ENCODE measurements at places on chromosomes 1 and 21.
A peak's percentile ranks its signal among the peaks of the same experiment; 100 is the strongest.

DNA sequence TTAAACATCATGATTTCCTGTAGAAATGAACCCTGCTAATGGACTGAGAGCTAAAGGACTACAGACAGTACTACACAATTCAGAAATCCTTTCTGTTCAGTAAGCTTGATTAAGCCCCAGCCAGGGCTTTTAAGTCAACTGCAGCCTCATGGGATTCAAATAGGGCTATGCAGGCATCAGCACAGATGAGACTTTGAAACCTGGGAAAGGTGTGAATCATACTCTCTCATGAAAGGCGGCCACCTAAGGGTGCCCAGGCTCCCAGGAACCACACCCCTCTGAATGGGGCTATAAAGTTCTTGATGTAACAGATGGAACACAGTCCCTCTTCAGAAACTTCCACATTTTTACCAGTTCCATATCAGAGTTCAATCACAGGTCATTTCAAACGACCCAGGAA lies 7.6 kb downstream of the SIPA1L2 start:
- DNase-seq, result no peak

GRCh38 chr1:5140136-5140535 lies 485.7 kb downstream of the AJAP1 start:
- DNase-seq, result no peak

- peak; percentile 2 for DNase-seq
These were observed 27.2 kb upstream of the MAN1A2 start for GRCh38 chr1:117339866-117340700.

DNA sequence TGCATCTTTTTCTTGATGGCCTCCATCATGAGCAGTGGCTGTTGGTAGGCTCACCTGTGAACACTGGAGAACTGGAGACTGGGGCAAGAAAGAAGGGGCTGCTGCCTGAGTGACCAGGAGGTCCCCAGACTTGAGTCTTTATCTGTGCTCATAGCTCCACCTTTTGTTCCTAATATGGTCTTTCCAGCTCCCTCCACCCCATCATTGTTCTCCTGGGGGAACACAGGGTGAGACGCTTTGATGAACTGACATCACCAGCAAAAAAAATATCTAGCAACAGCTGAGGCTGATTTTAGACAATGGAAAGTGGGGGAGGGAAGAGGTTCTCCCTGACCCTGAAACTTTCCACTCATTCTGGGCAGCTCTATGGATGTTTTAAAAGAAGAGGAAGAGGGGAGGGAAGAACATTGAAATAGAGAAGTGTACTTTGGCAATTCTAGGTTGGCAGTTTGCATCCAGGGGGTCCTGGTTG lies at the start of gene TPM3:
TSS of gene TPM3 (minus strand) at position 111 of the 472 bp plus-strand sequence. CDS start at position 29, 82 bp downstream.
- DNase-seq, result no peak

GRCh38 chr1:52474807-52475206 lies 70.4 kb downstream of the PRPF38A start:
- DNase-seq, result no peak

DNA sequence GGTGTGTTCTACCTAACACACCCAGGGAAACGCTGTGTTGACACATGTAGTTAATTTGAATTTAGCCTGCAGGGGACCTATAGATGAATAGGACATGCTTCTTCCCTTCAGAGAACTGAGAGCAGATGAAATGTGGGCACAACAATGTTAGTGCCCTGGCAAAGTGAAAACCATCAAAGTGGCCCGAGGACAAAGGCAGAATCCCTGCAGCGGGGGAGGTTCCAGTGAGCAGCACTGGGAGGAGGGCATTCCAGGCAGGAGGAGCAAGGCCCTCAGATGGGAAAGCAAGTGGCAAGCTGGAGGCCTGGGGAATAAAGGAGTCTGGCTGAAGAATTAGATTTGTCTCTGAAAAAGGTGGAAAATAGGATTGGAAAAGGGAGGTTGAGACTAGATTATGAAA lies 37.2 kb downstream of the C1orf94 start:
- DNase-seq, result no peak

GRCh38 chr1:38029685-38030511 lies 16.7 kb downstream of the POU3F1 start:
- peak; percentile 87 for DNase-seq

- no peak for DNase-seq
These were observed 158.5 kb upstream of the FGGY start for GRCh38 chr1:59138402-59138801.

DNA sequence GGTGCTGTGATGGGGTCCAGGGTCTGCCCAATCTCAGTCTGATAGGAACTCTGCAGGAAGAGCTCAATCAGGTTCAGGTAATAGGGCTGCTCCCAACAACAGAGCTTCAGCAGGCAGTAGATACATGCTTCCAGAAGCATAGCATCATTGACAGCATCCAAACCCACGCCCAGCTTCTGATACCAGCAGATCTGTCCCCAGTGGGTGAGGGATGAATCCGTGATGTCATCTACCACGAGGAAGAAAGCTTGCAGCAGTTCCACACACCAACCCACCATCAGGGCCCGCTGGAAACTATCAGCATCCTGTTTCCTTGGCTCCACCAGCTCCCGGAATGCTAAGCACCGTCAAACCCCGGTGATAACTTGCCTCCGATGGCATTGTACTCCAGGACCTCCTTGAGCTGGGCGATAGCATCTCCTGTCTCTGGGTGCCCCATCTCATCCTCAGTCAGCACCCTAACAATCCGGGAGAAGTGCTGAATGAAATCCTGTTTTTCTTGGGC lies 14.7 kb downstream of the NEK2 start:
- DNase-seq, result no peak

GRCh38 chr1:64171797-64172281 lies 31.6 kb upstream of the UBE2U start:
- no peak for DNase-seq

- no peak for DNase-seq
These were observed 136.1 kb upstream of the JUN start for GRCh38 chr1:58919959-58920321.

DNA sequence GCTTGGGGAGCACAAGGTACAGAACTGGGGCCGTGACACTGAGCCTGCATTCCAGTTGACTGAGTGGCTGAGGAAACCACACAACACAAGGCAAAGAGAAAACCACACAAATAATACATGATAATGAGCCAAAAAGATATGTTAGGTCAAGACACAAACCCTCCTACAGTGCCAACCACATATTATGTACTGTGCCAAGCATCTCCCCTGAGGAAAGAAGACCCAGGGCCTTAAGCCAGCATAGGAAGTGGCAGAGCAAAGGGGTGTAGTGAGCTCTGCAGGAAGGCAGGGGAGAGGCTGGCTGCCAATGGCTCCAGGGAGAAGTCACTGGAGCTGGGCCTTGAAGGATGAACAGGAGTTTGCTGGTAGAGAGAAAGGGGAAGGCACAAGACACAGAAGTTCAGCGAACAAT lies 28.2 kb downstream of the CTNNBIP1 start:
- DNase-seq, result peak; percentile 27

GRCh38 chr1:204001166-204001901 lies 71.6 kb upstream of the SOX13 start:
- DNase-seq, result no peak

DNA sequence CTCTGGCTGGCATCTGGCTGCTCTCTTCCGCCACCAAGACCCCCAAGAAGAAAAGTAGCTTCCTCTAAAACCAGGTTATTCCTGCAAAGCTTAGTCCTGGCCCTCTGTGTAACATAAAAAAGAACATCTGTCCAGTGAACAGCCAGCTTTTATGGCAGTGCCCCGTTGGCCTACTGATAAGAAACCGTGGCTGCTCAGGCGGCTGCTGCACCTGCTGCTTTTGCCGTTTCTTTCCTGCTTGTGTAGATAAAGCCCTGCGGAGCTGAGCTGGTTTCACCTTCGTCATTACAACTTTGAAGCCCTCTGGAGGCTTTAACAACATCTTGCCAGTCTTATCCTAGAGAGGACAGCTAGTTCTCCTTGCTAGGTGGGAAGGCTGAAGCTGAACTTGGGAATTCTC lies 20.5 kb downstream of the ELAPOR1 start:
- no peak for DNase-seq

DNA sequence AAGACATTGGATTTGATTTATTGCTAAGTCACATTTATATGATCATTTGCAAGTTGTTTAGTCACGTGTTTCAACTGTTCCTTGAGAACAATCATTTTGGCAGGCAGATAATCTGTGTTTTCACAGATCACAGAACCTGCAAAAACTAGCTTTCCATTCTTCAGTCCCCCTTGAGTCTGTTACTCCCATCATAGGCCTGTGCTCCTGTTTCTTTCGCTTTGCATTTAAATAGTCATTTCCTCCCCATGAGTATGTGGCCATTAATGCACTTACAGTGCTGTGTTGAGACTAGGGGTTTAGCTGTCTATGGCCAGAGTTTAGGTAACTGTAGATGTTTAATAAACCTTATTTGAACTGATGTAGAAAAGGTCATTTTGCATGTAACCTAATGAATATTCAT lies 214.5 kb downstream of the PATJ start:
- DNase-seq, result no peak

GRCh38 chr21:45724345-45724961 lies 80.9 kb downstream of the PCBP3 start:
- no peak for DNase-seq

GRCh38 chr1:212286556-212287131 lies 1.4 kb downstream of the PPP2R5A start:
- DNase-seq, result no peak

GRCh38 chr1:6207075-6207885 lies 1.4 kb downstream of the RNF207 start:
- no peak for DNase-seq

GRCh38 chr1:10821388-10821787 lies 24.9 kb upstream of the CASZ1 start:
- DNase-seq, result no peak

DNA sequence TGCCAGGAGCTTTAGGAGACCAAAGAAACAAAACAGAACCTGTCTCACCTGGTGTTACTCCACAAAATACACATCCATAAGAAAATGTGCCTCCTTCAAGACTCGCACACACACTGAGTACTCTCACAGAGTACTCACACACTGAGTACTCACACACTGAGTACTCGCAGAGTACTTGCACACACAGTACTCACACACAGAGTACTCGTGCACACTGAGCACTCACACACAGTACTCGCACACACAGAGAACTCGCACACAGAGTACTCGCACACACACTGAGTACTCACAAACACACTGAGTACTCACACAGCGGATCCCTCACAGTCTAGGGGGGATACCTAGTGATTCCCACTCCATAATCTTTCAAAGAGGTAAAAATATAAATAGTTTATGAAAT lies 40.3 kb downstream of the PCSK9 start:
- no peak for DNase-seq

GRCh38 chr21:42102076-42102475 lies 31.0 kb downstream of the UMODL1 start:
- DNase-seq, result no peak

GRCh38 chr1:52436817-52437216 lies 32.4 kb downstream of the PRPF38A start:
- no peak for DNase-seq

DNA sequence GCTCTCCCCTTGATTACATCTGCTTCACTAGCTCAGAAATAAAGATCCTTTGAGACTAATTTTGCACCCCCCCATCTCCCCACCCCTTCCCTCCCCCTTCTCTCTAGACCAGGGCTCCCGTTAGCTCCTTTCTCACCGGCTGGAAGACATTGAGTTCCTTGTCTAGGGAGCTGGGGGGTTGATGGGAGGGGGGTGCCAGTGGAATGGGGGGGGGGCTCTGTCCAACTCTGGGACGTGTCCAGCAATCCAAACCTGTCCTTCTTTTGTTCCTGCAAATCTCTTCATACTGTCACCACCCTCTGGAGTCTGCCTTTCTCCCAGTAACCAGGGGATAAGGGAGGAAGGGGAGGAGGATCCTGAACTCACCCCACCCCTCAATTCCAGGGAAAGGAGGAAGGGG lies 61.9 kb downstream of the RHBG start:
- no peak for DNase-seq

DNA sequence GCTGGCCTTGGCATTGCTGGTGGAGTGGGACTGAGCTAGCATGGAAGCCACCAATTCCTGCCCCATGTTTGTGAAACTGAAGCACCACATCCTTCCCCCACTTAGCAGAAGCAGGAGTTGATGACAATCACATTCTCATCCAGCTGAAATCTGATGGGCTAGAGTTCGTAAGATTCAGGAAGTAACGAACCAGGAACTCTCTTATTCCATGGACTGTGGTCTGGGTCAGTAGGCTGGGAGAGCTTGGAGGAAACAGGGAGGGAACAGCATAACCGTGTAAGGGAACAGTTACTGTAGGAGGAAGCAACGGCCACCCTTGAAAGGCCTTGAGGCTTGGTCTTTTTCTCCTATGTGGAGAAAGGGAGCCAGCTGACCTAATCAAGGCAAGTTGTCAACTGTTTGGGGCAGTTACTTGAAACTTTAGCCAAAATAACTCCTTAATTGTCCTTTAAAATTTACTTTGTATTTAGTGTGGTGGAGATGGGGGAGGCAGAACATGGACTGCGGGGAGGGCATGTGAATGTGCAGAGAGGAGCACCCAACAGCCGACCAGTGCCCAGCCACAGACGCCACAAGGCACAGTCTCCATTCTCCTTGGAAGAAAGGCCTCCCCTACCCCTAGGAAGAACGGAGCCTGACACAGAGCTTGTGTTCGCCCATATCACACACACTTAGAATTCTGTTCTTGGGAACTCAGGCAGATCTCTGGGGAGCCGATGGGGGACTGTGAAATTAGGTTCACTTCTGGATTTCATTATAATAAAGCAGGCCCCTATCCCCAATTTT lies 2.0 kb upstream of the COQ8A start:
- no peak for DNase-seq

GRCh38 chr1:53408013-53408754 lies 51.0 kb upstream of the DMRTB1 start:
- DNase-seq, result no peak

- no peak for DNase-seq
These were observed 298.8 kb downstream of the KIF26B start for GRCh38 chr1:245453541-245453940.

DNA sequence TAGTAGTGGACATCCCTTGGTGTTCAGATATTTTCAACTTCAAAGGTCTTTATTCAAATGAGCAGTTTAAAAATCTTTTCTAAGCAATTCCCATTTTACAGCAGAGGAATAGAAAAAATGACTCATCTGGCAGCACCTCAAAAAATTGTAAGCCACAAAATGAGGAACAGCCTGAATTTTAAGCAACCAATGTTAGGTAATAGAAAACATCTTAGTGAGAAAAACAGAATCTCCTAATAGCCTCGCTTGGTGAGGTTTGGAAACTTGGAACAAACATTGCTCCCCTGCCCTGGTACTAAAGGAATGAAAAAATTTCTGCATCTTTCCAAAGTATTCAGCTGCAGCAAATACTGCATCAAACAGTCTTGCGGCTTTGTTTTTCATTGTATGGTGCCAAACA lies 264.4 kb downstream of the NTNG1 start:
- DNase-seq, result no peak

DNA sequence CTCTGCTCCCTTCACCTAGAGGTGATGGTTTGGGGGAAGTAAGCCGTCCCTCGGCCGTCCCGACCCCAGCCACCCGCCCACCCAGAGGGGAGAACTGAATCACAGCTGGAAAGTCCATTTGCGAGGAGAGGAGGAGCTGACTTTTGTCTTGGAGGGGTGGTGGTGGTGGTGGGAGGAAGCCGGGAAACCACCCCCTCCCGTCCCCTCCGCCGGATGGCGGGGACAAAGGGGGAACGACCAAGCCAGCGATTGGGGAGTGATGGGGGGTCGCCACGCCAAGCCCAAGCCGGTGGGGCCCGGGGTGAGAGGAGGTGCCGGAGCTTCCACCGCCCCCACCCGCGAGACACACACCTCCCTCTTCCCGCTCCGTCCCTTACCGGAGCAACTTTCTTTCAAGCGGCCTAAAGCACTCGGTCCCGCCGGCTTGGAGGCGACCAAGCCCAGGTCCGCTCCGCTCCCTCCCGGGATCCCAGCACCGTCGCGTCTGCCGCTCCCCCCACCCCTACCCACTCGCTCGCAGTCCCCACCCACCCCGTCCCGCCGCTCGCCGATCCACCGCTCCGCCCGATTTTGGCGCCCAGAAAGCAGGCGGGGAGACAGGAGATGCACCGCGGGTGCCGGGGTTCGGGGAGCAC lies 540 bp downstream of the ARHGEF2 start:
- no peak for DNase-seq
